ENCODE measurements at places on chromosomes 7 and 10. TPM values are rescaled to one million over a fixed set of nuclear protein-coding genes. Genes with fewer than 3 reads are reported as not detected.

Gene TUBB8
- polyA plus RNA-seq, result not detected

Gene GIMAP4
- polyA plus RNA-seq, result 31.3 TPM

Gene SLC39A12
- polyA plus RNA-seq, result 0.05 TPM

DNA sequence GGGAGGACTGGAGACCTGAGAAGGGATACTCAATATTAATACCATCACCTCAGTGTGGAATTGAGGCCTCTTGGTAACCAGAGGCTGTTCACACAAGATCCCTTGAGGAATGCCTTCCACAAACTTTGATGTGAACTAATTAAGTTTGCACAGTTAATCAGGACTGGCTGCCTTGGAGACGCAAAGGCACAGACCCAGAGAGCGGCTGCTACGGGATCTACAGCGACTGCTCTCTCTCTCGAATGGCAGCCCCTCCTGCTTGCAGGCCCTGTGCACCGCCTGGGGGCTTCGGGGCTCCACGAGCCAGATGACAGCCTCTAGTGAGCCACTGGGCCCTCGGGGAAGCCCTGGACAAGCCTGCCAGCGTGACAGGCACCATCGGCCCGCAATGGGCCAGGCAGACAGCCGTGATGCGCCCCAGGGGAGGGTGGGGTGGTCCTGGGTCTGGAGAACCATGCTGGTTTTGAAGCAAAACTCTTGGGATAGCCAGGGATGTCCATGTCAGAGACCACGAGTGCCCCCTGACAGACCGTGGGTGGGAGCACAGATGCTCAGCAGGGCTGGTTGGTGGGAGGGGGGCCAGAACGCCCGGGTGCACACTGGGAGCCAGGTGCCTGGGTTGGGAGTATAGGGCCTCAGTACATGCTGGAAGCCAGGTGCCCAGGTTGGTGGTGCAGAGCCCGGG is 195.6 kb downstream of the ELFN1 start:
- DNase-seq, result peak; percentile 51

GRCh38 chr10:71623098-71623985 is 96.2 kb downstream of the C10orf105 start:
- no peak for DNase-seq

- DNase-seq, result no peak
These were observed 303.8 kb upstream of the ZMIZ1 start for GRCh38 chr10:78764846-78765430.

- DNase-seq, result no peak
These were observed 4.3 kb downstream of the LRRC20 start for GRCh38 chr10:70378122-70378521.

Gene JAZF1
- polyA plus RNA-seq, result 12.9 TPM

GRCh38 chr7:513521-514166 is 6.0 kb downstream of the PDGFA start:
- DNase-seq, result peak; percentile 5

DNA sequence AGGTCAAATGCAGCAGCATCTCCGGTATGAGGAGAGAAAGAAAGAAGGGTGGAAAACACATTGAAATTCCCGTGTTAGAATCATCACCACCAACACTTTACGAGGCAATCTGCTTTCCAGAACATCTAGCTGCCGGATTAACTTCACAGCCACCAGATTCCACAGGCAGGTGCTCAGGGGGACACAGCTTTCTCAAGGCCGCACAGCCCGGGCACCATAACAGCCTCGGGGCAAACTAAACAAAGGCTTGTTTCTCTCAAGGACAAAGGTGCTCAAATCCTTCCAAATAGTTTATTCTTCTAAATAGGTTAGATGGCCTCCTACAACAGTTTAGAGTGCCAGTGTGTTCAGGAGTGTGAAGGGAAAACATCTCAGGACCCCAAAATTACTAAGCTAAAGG is 156.3 kb downstream of the DIP2C start:
- no peak for DNase-seq

- DNase-seq, result no peak
These were observed 767.9 kb downstream of the GRID1 start for GRCh38 chr10:85598646-85599045.

- no peak for DNase-seq
These were observed 82.6 kb upstream of the SLF2 start for GRCh38 chr10:100829933-100830727.

Gene SLC26A5
- 0.07 TPM for polyA plus RNA-seq

DNA sequence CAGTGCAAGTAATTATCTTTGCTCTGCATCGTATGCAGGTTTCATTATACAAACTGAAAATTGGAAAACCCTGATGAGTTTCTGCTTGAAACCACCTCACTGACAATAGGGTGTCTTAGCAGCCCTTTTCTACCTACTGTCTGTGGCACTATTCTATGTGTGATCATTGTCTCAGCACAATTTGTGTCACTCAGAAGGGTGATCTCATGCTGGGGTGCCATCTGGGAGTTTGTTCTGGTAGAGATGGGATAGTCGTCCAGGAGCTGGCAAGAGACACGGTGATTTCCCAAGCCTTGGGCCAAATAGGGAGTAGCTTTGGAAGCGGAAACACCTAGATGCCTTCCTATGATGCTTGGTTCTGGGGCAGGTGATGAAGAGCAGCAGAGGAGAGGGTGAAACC is 186.3 kb downstream of the FRMD4A start:
- no peak for DNase-seq

DNA sequence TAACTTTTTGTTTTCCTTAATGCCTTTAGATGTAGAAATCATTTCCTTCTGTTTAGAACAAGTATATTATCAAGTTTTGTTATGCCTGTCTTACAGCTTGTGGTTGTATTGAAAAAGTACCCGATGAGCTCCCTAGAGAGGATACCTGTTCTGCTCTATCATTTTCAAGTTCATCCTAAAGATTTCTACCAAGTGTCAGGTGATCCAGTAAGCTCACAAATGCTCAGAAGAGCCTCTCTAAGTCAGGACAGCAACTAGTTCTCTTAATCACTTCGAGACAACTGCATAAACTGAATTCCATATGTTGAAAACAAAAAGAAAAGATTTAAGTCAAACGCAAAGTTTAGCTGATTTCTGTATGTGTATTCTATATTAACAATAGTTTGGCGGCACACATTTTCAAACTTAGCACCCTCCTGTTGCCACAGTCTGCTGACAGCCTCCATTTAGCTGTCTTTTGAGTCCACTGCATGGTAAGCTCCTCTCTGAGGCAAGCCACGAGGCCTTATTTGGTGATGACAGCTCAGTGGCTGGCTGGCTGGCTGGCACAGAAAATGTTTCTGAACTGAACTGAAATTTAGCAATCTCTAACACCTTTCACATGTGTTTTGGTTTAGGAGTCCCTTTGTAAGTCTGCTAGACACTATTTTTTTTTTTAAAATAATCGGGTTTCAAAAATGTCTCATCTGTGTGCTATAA is 59.4 kb downstream of the SEMA3C start:
- peak; percentile 72 for DNase-seq

DNA sequence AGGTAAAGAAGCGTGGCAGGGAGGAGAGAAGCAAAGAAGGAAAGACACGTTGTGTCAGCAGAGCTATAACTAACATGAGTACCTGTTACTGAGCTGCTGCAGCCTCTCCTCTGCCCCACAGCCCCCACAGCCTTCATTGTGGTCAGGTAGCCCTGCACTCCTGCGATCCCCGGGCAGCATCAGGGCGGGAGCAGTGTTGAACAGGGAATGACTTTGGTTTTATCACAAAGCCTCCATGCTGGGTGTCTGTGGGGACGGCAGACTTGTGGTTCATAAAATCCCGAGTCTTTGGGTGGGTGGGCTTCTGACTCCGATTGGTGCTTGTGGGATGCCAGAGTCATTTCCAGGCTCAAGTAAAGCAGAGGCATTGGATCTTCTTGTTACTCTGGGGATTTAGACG is 14.8 kb upstream of the PRKAG2 start:
- DNase-seq, result no peak

DNA sequence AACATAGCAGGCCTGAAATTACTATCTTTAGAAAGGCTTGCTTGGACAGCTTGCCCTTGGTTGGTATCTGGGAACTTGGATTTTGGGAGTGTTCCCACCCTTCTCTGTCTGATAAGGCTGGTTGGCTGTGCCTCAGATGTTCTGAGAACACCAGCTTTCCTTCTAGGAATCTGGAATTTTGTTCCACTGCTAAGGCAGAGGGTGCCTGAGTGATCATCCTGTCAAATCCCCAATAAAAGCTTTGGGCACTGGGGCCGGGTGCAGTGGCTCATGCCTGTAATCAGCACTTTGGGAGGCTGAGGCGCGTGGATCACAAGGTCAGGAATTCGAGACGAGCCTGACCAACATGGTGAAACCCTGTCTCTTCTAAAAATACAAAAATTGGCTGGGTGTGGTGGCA is 5.0 kb downstream of the TRUB1 start:
- DNase-seq, result no peak

Gene COL1A2
- 115 TPM for polyA plus RNA-seq

Gene FZD8
- 5.7 TPM for polyA plus RNA-seq

DNA sequence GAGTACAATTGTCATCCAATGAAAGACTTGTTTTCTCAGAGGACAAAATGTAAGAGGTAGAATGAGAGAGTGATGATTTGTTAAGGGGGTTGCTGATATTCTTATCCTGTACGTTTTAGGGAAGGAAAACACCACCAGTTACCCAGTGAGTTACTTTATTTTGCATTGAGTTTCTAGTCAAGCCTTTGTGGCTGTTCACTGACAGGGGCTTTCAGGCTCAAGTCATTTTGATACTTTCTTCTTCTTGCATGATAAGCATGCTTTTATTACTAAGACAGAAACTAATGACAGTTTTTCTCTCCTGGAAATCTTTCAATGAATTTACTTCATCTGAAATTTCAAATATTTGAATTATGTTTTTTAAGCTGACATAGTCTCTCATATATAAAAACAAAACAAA is 710.2 kb upstream of the POM121L12 start:
- no peak for DNase-seq

Gene ASIC3
- 5.3 TPM for polyA plus RNA-seq

DNA sequence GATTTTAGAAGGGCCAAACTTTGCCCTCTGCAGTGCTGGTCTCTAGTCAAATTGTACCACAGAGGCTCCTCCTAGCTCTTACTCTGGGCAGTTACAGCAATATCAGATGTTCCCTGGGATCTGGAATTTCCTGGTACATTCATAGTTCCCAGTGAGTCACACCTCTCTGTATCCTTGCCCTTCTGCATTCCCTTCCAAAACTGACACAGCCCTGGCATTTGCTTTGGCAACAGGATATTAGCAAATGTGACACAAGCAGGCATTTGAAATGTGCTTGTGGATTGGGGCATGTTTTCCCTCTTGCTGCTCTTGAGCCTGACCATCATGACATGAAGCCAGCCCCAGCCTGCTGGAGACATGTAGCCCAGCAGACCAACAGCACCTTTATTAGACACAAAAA is 284.7 kb upstream of the AKR1E2 start:
- no peak for DNase-seq

- no peak for DNase-seq
These were observed 4.2 kb downstream of the SMNDC1 start for GRCh38 chr10:110300486-110300986.

GRCh38 chr10:111766464-111766863 is 417.1 kb downstream of the GPAM start:
- DNase-seq, result no peak

GRCh38 chr10:88562152-88562551 is 21.0 kb downstream of the RNLS start:
- no peak for DNase-seq

- DNase-seq, result no peak
These were observed 50.0 kb downstream of the RAB11FIP2 start for GRCh38 chr10:117996709-117997108.

Gene SLC18A3
- 0.23 TPM for polyA plus RNA-seq

DNA sequence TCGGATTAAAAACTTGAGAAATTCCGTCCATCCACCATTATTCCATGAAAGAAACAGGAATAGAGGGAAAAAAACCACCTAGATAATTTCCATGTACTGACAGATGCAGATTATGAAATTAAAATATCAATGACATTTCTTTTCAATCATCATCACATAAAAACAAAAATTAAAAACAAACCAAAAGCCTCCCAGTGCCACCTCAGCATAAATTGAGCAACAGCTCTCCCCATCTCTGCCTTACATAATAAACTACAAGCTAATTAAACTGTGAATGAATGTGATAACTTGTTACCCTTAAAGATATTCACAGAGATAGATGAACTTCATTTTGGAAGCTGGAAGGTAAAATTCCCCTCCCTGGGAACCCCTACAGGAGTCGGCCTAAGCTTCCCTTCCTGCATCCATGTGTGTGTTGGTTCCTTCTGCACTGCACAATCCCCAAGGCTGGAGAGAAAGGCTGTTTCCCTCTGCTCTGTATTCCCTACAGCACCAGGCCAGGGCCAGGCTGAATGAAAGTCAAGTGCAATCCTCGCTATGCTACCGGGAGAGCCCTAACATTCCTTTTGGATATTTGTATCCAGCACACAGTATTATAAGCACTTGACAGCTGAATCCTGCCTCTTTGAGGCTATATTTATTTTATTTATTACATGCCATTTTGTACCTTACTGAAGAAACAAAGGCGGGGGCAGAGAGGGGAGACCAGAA is 8.1 kb downstream of the CCDC6 start:
- no peak for DNase-seq

Gene LRGUK
- not detected for polyA plus RNA-seq

DNA sequence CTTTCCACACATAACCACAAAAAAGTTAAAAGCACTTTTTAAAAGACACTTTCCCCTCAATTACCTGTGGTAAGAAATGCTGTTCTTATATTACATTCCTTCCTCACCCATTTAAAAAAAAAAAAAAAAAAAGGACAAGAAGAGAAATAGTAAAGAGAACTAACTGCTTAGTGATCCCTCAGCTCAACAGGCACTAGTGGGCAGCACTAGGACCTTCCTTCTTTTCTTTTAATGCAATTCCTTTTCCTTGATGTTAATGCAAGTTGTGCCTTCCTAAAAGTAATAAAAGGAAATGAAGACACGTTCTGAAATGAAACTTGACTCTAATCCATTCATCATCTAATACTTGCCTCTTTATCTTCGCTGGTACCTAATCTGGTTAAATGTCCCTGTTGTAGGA is 189.7 kb downstream of the TCF7L2 start:
- DNase-seq, result no peak

Gene PIK3CG
- 0.14 TPM for polyA plus RNA-seq

Gene MLXIPL
- polyA plus RNA-seq, result 14.8 TPM

GRCh38 chr7:74627661-74628411 is 29.7 kb upstream of the GTF2I start:
- DNase-seq, result peak; percentile 68

DNA sequence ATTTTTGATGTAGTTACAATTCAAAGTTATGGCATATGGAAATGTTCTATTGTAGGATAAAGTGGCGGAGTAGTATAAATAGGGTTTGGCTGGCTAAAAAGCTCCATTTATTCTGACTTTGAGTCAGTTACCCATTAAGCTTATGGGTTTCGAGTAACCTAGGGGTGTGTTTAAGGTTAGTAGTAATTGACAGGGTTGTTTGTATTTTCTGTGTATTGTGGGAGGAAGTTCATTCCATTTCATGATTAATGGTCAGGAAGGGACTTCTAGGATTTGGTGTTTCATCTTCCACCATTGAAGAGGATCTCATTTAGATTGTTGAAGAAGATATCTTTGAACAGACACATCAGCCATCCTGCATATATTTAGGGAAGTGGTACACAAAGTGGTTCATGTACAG is 75.0 kb downstream of the BICC1 start:
- no peak for DNase-seq

Gene STK31
- 0.09 TPM for polyA plus RNA-seq

- DNase-seq, result no peak
These were observed 223.5 kb upstream of the PHYHIPL start for GRCh38 chr10:58952747-58953466.
